ENCODE measurements at places on chromosomes 7 and 10.

DNA sequence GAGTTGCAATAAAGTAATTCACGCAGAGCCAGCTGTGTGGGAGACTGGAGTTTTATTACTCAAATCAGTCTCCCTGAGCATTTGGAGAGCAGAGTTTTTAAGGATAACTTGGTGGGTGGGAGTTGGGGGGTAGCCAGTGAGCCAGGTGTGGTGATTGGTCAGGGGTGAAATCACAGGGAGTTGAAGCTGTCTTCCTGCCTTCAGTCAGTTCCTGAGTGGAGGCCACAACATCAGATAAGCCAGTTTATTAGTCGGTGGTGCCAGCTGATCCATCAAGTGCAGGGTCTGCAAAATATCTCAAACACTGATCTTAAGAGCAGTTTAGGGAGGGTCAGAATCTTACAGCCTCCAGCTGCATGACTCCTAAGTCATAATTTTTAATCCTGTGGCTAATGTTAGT is 3.3 kb upstream of the CYP51A1 start:
- DNase-seq = no peak

DNA sequence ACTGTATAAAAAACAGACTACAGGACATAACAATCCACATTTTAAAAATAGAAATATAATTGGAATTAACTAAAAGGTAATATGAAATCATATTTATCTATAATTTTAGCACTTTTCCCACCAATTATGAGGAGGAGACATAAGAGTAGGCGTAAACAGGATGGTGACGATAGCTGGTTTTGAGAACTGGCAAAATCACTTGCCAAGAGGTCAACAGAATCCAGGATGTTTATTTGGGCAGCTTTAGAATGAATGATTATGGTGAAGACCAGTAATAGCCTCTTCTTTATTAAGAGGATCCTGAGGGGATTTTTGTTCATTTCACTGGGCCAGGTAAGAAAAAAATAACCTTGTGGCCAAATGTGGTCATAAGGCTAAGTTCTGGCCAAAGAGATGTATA is 67.2 kb downstream of the TPK1 start:
- DNase-seq = no peak

DNA sequence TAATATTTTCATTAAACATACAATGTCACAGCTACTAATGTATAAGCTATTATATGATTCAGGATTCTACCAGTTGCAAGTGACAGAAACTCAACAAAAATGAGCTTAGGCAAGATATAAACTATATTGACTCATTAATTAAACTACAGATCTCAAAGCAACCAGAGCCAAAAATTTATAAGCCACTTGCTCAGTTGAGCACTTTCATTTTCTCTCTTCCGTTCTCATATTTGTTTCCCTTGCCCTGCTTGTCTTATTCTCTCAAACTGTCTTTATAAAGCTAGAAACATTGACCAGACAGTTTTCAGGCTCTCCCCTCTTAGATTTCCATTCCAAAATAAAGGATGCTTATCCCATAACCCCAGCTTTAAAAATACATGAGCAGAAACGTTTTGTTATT is 60.2 kb upstream of the DGKB start:
- DNase-seq = no peak

- no peak for DNase-seq
Observed at GRCh38 chr7:2157473-2158279, 75.1 kb downstream of the MAD1L1 start.

- no peak for DNase-seq
Observed at GRCh38 chr7:151755131-151755801, 121.6 kb downstream of the PRKAG2 start.

DNA sequence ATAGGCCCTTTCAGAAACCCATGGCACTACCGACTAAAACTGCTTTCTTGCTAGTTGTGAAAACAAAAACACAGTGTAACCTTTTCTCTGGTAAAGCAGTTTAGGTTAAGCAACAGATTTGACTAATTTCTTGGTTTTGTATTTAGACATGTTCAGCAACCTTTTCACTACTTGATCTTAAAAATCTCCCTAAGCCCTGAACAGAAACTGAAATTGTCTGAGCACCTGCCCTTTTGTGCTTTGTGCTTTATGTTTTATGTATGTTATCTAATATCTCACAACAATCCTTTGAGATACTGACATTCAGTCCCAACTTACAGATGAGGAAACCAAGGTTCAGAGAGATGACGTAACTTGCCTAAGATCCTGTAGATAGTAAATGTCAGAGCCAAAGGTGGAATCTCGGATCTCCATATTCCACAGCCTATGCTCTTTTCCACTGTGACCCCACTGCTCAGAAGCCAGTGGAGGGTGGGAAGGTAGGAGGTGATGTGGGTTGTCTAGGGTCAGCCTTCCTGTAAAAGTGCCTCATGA is 146.6 kb downstream of the LCOR start:
- DNase-seq = peak; percentile 68

- DNase-seq = no peak
Observed at GRCh38 chr7:101494602-101495329, 132.1 kb downstream of the COL26A1 start.

DNA sequence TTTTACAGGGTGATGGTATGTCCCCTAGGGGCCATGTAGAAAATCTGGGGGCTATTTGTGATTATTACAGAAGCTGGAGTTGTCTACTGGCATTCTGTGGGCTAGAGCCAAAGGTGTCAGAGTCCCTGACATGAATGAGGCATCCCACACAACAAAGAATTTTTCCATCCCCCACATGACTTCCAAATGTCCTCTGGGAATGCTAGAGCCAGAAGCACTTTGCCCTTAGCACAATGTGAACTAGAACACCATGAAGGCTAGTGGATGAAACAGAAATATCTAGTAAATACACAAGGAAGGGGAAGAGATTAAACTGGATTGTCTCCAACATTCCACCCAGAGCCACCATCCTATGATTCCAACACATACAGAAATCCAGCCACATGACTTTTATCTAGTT is 46.9 kb downstream of the FAM13C start:
- DNase-seq = no peak

DNA sequence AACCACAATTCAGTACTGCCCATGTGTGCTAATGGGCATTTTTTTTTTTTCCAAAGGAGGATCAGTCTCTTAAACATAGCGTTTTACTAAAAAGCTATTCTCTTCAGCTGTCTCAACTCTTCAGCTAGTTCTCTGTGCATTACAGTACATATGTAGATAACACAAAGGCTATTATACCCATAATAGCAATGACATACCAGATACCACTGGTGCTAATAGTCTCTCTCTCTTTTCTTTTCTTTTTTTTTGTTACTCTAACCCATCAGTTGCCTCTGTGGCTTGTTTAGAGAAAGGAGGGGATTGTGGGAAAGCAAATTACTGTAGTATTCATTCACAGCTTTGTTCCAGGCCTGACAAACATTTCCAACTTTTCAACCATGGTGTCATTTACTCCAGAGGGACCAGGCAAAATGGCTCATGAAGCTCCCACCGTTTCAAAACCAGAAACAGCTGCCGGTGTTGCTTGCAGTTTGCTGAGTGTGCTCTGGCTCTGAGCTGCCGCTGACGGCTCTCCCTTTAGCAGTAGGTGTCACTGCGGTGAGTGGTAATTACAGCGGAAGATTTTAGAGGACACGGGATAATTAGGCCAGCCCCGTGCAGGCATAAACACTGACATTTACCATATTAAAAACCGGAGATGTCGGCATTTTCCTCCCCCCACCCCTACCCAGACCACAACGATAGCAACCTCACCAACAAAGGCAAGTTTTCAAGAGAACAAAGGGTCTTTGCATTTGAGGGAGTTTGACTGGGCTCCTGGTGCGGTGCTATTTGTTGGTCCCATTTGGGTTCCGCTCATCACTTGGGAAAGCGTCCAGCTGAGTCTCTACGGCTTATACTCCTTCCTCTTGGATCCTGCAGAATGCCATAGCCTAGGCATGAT is 1005.5 kb downstream of the KCNMA1 start:
- no peak for DNase-seq

- no peak for DNase-seq
Observed at GRCh38 chr7:101681170-101682007, 52.3 kb upstream of the MYL10 start.

DNA sequence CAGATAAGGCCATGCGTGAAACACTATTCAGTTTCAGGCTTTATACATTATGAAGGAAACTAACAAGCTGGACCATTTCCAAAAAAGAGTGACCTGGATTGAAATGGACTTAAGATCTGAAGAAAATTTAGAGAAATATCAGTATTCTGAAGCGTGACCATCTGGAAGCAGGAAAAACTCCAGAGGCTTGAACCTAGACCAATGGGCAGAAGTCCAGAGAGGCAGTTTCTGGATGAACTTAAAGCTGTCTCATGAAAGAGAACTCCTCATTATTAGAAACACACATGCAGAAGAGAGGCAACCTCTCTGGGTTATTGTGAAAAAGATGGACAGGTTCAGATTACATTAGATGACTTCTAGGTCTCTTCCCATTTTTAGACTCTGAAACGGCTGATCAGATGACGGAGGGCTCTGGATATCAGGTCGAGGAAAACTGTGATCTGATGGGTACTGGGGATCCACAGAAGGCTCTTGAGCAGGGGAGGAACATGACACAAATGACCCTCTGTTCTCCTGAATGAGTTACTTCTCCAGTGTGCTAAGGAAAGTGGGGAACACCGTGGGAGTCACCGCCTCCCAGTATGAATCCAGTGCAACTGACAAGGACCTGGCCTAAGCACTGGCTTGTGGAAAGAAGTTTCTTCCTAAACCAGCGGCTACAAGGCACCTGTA is 116.5 kb downstream of the SPDYE5 start:
- no peak for DNase-seq

GRCh38 chr7:93040355-93040754 is 77.4 kb downstream of the SAMD9 start:
- DNase-seq = no peak

DNA sequence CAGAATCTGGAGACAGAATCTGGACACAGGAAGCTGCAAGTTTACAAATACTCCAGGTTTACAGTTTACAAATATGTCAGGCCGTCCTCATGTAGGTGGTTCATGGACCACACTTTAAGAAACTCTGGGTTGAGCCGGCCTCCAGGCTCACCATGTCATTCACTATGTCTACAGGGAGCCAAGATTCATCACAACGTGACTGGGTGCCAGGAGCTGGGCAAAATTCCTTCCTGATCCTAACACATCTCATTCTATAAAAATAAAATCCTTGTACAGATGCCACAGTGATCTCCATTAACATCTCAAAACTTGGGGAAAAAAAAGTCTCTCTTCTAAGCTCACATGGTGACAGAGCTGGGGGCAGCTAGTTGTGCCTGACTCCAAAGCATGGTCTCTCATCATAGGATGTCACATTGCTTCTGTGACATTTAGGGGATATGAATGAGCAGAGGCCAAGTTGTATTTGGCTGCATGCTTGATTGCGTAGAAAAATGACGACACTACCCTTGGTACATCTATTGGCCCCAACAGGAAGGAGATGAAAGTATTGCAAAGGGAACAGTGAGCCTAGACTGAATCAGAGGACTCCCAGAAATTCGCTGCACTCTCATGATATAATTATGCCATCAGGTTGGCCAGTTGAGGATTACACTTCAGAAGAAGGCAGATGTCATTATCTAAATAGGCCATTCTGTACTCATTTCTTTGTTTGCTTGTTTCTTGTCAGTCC is 35.9 kb downstream of the MTURN start:
- no peak for DNase-seq

DNA sequence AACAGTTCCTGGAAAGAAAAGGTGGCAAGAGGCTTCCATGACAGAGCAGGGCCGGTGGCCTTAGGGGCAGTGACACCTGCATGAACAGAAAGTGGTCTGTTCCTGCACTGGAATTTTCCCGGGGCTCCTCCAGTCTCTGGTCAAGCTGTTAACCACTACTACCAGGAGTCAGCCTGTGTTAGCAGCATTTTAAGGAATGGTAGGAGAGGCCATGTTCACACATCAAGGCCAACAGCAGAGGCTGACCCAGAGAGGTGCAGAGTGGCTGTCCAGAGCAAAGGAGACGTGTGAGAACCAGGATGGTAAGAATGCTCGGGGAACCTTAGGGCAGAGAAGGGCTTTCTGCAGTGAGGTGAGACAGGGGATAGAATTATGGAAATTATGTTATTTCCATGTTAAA is 8.5 kb downstream of the H2BK1 start:
- DNase-seq = no peak

DNA sequence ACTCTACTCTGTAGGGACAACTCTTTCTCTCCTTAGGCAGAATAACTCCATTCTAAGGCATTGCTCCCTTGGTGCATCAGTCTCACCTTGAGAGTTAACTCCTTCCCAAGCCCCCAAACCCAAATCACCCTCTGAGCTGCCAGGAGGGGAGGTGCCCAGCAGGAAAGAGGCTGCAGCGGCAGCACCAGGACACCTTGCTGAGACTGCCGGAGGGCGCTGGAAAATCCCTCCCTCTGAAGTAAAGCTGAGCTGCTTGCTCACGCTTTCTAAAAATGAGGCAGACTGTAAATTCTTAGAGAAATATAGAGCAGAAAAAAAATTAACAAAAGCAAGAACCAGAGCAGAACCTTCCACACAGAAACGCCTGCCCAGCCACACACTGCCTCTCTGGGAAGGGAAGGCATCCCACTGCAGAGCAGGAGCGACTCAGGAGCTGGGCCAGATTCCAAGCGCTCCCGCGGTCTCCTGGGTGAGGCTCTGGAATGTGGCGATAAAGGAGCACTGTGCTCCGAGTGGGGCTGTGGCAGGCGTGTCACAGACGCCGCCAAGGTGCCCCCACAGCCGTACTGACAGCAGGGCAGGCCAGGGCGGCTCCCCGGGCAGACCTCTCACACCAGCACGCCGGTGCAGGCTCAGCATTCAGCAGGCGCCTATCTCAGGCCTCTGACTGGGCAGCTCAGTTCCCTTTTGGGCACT is 202.1 kb downstream of the TNS3 start:
- DNase-seq = no peak

GRCh38 chr7:139294951-139295575 is 46.1 kb upstream of the FMC1 start:
- no peak for DNase-seq

GRCh38 chr7:101882595-101883564 is 65.5 kb downstream of the CUX1 start:
- no peak for DNase-seq

DNA sequence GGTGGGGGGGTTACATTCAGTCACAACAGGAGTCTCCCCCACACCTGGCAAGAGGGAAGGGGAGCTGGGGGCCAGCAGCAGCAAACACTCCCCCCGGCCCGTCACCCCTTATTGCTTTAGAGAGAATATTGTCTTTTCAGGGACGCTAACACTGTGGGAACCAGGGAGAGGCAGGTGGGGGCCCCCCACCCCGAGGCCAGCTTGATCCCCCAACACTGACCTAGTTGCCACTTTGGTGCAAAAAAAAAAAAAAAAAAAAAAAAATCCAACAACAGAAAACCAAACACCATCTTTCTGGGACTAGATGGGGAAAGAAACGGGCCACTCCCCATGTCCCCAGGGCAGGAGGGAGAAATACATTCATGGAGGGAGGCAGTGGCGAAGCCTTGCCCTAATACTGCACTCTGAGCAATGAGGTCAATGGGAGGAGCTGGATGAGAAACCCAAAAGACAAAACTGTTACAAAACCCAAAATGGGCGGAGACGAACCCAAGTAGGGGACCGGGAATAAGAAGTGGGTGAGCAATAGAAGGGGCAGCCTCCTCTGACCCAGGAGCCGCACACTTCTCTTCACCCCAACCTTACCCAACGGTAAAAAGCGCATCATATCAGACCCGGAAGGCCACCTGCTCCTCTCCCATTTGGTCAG is 6.5 kb downstream of the GNB2 start:
- no peak for DNase-seq

- DNase-seq = no peak
Observed at GRCh38 chr7:138563808-138564207, 103.7 kb downstream of the TRIM24 start.
